ENCODE measurements at places on chromosomes 6 and 20.

DNA sequence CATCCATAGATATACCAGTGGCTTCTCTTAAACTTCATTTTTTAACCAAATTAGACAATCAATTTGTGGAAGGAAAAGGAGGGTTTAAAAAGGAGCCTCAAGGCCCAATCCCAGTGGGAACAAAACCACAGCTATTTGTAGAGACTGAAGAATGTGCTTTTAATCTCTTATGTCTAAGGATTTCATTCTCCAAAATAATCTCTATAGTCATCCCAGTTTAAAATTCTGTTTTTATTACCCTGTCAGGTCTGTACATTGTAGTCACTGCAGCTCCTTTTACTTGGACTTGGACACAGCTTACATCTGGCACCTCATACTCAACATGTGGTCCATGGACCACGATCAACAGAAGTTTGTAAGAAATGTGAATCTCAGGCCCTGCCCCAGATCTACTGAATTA, 152.1 kb upstream of the STMND1 start:
- DNase-seq = no peak

GRCh38 chr6:87806635-87807034, 104.6 kb upstream of the AKIRIN2 start:
- DNase-seq = no peak

DNA sequence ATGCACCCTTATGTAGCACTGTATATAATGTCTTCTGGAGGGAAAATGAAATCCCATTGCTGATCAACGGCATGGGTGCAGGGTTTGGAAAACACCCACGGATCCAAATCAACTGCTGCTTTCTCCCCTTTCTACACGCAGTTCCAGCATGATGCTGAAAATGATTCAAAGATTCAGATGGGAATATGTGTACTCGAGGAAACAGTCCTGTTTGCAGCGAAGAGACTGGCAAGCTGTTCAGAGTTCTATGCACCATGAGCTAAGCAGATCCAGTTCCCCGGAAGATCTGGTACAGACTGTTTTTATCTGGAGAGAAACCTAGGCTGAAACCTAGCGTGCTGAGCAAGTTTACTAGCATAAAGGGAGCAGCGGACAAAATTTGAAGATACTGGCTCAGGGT, 47.9 kb upstream of the CDH4 start:
- no peak for DNase-seq

GRCh38 chr20:59270380-59270779, 30.0 kb upstream of the EDN3 start:
- no peak for DNase-seq

GRCh38 chr6:63635588-63636517, at the start of gene PHF3:
PHF3 (plus strand) TSS chr6:63635802; CDS start chr6:63646552, 10,750 bp downstream.
- peak; percentile 91 for DNase-seq

DNA sequence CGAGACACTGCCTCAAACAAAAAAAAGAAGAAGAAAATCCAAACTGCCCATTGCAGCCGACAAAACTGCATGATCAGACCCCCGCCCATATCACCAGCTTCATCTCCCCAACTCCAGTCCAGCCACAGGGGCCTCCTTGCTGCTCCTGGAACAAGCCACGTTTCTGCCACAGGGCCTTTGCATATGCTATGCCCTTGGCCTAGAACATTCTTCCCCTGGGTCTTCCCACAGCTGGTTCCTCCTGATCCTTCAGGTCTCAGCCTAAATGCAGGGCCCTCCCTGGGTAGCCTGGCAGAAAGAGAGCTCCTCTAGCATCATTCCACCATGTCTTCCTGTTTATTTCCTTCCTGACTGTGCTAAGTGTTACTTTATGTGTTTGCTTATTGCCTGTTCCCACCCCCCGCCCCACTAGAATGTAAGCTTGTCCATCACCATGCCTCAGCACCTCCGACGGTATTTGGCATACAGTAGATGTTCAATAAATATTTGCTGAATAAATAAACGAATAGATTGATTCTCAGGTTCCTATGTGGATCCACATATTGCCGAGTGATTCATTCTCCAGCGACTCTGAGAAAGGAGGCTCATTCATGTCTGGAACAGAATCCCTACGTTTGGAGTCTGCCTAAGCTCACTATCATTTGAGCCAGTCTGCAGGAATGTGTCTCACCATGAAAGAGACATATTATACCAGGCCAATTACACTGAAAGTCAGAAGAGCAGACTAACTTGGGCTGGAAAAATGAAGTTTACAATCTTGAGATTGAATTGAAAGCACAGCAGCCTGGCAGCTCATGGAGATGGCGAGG, 56.1 kb downstream of the NFATC2 start:
- DNase-seq = no peak

DNA sequence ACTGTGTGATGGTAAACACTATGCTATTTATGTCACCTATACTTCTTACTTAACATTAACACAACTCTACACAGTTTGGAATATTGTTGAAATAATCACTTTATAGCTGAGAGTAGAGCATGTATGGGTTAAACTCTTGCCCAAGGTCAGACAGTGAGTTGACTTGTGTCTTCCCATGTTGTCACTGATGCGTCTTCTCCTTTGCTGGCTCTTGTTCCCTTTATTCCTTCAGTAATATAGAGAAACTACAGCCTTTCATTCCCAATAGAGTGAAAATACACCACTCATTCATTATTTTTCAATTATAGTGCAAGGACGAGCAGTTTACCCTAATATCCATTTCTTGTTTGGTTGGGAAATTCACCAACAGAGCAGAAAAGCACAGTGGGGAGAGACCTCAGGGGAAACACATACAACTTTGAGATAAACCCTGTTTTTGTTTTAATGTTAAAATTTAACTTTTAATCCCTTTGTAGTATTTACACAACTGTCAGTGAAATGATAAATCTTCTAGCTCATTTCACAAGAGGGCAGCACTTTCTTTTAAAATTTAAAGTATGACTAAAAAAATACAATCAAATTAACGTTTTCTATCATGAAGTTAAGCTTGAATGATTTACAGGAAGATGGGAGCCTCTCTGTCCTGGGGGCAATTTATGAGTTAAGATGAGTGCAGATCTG, 363.0 kb downstream of the UTRN start:
- no peak for DNase-seq

GRCh38 chr6:170561555-170561954, 7.4 kb downstream of the TBP start:
- no peak for DNase-seq

GRCh38 chr6:130933712-130934200, 106.5 kb downstream of the SMLR1 start:
- DNase-seq = no peak

- DNase-seq = peak; percentile 46
Observed at GRCh38 chr6:29011276-29011734, 6.2 kb upstream of the ZNF311 start.

DNA sequence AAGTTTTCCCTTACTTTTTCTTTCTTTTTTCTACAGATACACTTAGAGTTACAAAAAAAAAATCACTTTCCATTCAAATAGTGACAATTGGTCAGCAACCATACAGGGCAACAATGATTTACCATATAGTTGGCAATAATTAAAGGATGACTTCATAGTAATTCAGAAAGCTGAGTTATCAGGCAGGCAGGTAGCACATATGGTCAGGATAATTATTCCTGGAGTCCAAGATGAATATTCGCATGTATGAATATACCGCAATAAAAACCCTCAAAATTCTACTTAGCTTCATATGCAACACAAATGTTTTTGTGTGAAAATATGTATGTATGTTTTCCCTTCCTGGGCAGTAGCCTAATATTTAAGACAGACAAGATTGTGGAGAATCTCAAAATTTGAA, 34.5 kb downstream of the COL19A1 start:
- no peak for DNase-seq

DNA sequence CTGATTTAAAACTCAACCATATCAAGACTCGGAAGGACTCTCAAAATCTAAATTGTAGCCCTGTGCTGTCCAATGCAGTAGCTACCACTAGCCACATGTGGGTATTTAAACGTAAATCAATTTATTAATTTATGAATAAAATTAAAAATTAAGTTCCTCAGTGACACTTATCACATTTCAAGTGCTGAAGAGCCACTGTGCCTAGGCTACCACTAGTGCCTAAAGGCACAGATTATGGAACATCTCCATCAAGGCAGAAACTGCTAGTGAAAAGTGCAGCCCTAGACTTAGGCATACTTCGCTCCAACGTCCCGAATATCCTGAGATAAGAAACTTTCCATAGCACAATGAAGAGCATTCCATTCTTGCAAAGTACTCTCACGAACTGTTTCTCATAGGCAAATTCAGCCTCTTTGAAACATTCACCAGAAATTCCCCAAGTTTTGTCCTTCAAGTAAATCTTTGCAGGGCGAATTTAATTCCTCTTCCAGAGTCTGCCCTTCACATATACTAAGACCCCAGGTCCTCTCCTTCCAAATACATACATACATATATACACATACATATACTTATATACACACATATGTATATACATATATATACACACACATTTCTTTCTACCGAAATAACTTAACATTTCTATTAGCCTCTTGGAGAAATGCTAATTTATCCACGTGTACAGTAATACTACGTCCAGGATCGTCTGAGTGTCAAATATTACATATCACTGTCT, 1.3 kb downstream of the SUPT3H start:
- no peak for DNase-seq

DNA sequence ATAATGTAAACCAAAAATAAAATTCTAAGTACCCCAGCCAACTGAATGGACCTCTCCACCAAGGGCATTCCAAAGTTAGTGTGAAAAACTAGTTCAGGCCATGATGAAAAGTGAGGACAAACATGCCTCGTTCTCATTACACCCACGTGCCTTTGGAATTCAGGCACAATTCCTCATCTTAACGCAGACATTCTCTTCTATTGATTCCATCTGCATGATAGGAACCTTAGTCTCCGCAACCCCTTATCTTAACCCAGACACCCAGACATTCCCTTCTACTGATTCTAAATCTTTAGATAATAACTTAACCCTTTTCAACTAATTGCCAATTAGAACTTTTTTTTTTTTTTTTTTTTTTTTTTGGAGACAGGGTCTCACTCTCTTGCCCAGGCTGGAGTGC, 7.6 kb upstream of the SERPINB6 start:
- DNase-seq = no peak

DNA sequence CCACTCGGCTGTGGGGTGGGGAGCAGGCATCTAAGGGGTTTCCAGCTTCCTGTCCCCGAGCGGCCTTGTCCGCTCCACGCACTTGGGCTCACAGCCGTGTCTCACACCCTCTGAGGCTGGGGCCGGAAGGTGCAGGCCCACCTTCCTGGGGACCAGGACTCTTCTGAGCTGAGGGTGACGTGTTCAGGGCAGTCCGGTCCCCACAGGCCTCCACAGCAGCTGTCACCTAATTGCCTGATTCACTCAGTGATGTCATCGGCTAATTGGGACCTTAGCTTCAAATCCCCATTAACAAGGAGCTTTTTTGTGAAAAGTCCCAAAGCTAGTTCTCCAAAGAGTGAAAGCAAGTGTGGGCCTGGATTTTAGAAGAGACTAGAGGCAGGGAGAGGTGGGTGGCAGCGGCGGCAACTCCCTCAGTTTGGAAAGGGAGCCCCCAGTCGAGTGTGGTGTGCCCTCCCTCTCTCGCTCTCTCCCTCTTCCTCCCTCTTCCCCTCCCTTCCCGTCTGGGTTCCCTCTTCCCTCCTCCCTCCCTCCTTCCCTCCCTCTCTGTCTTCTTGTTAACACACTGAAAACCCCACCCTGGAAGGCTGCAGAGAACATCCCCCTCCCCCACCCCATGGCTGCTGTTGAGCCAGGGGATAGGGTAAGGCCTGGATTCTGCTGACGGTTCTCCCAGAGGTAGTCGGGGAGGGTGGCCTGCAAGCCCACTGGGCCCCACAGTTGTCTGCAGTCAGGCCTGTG, 39.0 kb downstream of the MYT1 start:
- no peak for DNase-seq

- DNase-seq = no peak
Observed at GRCh38 chr20:43023836-43024235, 165.9 kb downstream of the PTPRT start.

GRCh38 chr6:155883741-155884140, 428.1 kb upstream of the NOX3 start:
- DNase-seq = no peak

DNA sequence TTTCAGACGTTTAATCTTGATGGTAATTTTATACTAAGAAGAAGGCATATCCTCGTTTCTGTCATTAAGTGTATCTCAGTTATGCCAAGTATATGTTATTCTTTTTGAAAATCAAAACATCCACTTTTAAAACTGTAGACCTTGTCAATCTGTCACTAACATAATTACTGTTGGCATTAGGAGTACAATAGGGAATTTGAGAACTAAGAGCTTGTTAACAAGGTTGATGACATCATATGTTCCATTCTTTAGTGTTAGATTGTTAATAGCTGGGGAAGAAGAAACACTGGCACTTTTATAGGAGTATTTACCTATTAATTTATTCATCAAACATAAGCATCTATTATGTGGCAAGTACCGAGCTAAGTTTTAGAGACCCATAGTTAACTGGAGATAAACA, 76.2 kb downstream of the MAP3K4 start:
- no peak for DNase-seq

- DNase-seq = no peak
Observed at GRCh38 chr6:48733581-48733980, 622.6 kb upstream of the PTCHD4 start.

GRCh38 chr6:125248136-125248535, 53.6 kb downstream of the HDDC2 start:
- DNase-seq = no peak

- no peak for DNase-seq
Observed at GRCh38 chr20:7214081-7214740, 446.7 kb downstream of the BMP2 start.

All from CD4-positive, alpha-beta T cell treated with Interleukin-17A for 1 hour (primary cell).